Pancreas (tissue), 10 donors: ENCODE measurements at places on chromosomes 5 and 9. TPM values are rescaled to one million over a fixed set of nuclear protein-coding genes. Genes with fewer than 3 reads are reported as not detected.

DNA sequence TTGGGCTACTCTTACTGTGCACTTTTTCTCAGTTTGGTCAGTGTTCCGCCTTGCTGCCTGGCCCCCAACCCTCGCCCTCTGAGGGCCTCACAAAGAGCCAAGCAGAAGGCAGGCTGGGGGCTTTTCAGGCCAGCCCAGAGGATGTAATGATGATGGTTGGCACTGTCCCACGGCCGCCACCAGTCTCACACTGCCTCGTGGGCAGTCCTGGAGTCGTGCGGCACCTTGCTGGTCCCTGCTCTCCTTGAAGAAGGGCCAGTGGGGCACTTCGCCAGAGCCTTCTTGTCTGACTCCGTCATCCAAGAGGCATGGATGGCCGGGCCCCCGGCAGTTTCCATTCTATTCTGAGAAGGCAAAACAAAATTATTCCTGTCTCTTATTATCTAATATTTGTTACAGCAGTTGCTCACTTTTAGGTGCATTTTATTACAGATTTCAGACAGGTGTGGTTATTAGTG lies 21.0 kb downstream of the TENT4A start:
- no peak for DNase-seq

GRCh38 chr5:125798307-125798706 lies 624.9 kb upstream of the GRAMD2B start:
- DNase-seq, result no peak

DNA sequence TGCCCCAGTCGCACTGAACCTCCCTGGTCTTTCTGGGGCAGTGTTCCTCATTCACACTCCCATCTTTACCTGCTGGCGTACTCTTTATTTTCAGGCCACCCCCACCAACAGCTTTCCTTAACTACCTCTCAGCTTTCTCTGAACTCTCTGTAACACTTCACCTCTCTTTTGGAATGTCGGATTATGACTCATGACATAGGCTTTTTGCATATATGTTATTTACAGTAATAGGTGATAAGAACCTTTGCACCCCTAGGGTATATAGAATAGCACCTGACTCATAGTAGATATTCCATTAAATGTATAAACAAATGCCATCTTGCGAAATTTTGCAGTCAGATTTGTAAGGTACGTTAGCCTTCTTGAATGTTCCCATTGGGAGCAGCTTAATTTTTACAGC lies 52.9 kb upstream of the MIER3 start:
- no peak for DNase-seq

DNA sequence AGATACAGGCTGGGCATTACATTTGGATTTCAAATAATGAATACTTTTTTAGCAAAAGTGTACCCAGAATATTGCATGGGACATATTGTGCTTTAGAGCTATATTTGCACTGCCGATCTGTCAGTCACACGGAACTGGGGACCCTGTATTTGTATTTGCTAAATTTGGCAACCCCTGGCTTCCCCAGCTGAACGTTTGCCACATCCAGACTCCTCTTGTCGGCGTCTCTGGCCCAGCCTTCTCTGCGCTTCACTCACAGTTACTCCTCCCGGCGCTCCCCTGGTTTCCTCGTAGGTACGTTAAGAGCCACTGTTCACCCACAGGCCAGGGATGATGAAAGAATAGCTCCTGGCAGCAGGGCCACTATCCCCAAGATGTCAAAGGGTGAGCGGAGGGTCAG lies 58.7 kb downstream of the NSUN2 start:
- DNase-seq, result no peak

PTPN3 gene
- total RNA-seq, result 14.1 TPM

F2RL2 gene
- total RNA-seq, result 0.04 TPM

MVB12B gene
- 6.7 TPM for total RNA-seq
